ENCODE measurements at places on chromosomes 11 and 22.

GRCh38 chr11:10451426-10452116, 3.5 kb upstream of the AMPD3 start:
- no peak for DNase-seq

DNA sequence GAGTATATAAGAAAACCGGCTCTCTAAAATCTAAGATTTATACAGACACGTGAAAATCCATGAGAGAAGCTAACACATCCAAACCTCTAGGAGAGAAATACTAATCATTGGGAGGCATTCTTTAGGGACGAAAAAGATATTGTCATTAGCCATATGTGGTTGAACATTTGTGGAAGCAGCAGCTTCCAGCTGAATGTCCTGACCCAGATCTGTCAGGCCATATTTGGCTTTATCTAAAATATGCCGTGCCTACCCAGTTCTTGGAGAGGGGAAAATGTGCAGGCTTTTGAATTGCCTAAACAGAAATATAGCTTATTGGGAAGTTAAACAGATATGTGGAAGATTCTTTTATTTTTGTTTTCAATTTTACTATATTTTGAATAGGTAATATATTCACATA, 6.4 kb downstream of the CCDC89 start:
- no peak for DNase-seq

GRCh38 chr11:129815596-129816461, at the start of gene TMEM45B:
Gene TMEM45B (plus strand): TSS chr11:129815848. CDS start chr11:129852483, 36,635 bp downstream.
- DNase-seq = peak; percentile 4

- no peak for DNase-seq
Observed at GRCh38 chr22:19943082-19944026, 1.7 kb upstream of the TXNRD2 start.

All from activated gamma-delta T cell treated with Interleukin-2 at 50 U/mL for 16 hours (primary cell).